ENCODE measurements at places on chromosomes 1 and 21.

DNA sequence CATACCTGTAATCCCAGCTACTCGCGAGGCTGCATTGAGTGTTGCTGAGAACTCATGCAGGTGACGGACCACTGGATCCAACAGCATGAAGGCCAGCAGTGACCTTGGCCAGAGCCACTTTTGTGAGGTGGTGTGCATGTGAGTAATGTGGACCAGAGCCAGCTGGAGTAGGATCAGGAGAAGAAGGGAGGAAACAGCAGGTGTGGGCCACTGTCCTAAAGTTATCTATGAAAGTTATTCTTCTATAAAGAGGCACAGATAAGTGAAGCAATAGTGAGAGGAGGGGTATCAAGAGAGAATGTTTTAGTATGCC, 47.8 kb downstream of the TCP10L start:
- no peak for DNase-seq

DNA sequence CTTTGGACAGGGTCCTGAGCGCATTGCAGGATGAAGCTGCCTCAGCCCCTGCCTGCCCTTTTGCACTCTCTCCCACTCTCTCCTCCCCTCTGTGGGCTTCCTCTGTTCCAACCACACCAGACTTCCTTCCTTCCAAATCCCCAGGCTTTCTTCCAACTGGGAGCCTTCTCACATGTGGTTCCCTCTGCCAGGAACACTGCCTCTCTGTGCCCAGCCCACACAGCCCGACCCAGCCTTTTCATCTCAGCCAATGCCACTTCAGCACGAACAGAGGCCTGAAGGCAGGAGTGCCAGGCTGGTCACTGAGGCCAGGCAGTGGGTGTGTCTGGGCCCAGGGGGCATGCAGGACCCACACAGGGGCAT, 5.9 kb downstream of the SELENON start:
- DNase-seq: no peak

DNA sequence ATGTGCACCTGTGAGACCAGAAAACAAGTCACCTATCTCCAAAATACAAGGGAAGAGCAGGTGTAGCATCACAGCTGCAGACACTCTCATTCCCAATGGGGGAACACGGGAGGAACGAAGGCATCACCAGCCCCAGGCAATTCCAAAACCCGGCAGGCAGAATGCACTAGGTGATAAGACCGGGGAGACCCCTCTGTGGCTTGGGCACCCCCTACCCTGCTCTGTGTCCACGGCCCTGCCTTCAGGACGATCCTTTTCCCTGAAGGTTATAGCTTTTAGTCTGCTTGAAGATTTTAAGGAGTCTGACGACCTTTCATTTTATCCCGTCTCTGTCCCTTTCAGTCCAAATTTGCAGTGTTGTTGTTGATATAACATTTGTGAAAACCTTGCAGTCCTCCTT, 19.2 kb downstream of the TRPM2 start:
- no peak for DNase-seq

- DNase-seq: no peak
Measured at GRCh38 chr1:157700305-157700704, 264 bp downstream of the FCRL3 start.

DNA sequence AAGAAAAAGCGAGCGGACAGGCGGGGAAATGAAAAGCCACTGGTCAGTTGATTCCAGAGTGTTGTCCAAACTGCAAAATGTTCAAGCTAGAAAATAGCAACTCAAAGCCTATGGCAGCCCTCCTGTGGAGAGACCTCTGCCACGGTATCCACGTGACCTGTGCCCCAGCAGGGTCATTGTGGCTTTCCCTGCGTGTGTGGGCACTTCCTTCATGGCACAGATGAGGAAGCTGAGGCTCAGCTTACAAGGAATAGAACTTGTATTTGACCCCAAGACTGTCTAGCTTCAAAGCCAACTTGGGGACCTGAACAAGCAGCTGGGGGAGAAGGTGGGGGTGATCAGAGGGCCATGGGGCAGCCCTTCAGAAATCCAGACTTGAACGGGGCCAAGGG, 15.6 kb upstream of the PLEKHG5 start:
- no peak for DNase-seq

DNA sequence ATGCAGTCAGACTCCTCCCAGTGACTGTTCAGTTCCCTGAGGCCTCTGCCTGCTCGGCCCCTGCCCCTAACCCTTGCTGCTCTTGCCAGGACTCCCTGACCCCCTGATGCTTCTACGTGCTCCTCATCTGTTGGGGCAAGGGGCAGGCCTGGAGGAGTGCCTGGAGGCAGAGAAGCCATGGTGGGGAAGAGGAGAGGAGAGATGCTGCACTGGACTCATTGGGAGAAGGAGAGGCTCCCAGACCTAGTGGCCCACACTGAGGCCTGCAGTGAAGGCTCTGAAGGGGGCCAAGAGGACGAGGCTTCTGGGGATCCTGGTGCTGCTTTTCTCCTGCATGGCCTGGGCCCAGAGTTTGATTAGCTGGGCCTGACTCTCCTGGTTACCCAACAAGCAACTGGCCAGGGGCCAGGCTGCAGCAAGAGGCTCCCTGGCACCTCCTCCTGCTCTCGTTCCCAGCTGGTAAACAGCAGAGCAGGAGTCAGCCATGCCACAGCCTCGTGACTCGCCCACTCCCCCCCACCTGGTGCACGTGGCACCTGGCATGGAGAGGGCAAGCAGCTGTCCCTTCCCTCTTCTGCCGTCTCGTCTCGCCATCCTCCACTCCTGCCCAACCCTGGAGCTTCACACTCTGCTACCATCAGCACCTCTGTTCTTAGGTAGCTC, 847 bp upstream of the RORC start:
- DNase-seq: no peak
